ENCODE measurements at places on chromosomes 1 and 21.

DNA sequence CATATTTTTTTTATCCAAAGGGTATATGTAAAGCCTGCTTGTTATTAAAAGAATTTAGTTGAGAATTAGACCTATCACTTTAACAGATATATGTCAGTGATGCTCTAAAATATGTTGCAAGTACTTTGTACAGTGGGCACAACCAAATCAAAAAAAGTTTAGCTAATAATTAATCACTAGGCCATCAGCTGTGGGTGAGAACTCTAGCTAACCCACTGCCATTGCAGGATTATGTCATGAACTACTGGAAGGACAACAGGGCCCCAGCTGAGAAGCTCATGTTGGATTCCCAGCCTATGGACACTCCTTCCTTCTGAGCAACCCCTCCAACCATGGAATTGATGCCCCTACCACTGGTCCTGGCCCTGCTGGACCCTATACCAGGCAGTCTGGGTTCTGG is 6.8 kb upstream of the CHIA start:
- DNase-seq, result no peak

DNA sequence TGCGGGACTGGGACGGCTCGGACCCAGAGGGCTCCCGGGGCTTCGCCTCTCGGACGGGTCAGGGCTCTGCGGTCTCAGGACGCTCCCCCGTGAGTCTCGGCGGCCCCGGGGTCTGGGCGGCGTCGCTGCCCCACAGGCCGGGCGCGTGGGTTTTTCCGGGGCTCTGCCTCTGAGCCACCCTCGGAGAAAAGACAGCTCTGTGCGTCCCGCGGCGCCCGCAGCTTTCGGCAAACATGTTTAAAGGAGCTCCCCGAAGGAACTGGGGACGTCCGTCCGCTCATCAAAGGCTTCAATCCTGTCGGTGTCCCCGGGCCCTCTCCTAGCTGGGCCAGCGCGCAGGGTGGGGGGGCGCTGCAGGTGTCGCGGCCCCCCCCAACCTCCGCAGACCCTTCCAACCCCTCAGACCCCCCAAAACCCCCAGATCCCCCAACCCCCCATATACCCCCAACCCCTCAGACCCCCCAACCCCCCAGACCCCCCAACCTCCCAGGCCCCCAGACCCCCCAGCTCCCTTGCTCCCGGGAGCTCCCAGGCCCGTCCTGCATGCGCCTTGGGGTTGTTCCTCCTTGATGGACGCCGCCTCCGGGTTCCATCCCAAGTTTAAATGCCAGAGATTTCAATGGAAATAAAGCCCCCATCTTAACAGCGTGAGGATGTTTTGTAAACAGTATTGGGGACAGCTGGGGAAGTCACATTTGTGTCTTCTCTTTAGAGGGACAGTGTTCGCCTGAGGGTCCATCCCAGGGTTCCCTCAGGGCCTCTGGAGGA is 996 bp upstream of the C1orf159 start:
- no peak for DNase-seq

DNA sequence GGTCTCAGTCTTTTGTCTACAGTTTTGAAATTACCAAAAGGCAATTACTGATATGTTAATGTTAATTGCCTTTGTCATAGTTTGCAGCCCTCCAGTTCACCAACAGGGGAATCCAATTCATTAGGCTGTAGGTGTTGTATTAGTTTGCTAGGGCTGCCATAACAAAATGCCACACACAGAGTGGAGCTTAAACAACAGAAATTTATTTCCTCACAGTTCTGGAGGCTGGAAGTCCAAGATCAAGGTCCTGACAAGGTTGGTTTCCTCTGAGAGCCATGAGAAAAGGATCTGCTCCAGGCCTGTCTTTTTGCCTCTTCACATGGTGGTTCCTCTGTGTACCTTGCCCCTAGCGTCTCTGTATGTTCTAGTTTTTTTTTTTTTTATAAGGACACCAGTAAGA is 1.3 kb downstream of the RTCA start:
- no peak for DNase-seq

GRCh38 chr21:29208044-29208681 is 77.7 kb downstream of the MAP3K7CL start:
- no peak for DNase-seq

DNA sequence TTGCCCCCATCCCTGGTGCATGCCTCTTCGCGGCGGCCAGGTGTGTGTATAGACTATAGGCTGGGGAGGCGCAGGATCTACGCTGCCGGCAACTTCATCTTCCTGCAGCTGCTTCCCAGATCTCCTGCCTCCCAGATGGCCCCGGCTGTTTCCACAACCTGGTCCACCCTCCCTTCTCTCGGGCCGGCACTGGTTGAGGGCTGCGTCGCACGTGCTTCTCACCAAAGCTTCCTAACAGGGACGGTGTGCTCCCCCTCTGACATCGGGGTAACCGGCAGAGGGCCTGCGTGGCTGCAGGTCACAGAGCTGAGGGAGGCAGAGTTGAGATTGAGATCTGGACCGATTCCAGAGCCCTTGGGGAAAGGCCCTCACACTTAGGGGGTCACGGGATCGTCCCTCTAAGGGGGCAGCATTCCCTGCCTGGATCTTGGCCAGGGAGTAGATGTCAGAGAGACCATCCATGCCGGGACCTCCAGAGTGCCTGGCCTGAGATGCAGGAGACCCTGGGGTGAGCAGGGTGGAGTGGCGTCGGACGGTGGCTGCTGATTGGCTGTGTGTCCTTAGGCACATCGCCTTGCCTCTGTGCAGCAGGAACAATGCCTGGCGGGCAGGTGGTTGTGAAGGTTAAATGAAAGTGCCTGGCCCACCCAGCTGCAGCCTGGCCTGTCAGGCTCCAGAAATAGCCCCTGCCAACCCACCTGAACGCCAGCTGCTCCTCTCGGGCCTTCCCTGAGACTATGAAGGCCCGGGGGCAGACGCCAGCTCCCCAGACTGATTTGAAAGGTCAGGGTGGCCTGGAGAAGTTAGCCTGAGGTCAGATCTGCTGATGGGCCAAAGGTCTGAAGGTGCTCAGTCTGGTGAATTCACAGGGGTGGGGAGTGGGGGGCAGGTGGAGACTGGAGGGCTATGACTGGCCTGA is 6.1 kb upstream of the MASP2 start:
- no peak for DNase-seq

GRCh38 chr1:9197186-9198099 is 37.1 kb upstream of the H6PD start:
- DNase-seq, result no peak

GRCh38 chr1:184752656-184753055 is 2.0 kb downstream of the EDEM3 start:
- no peak for DNase-seq

DNA sequence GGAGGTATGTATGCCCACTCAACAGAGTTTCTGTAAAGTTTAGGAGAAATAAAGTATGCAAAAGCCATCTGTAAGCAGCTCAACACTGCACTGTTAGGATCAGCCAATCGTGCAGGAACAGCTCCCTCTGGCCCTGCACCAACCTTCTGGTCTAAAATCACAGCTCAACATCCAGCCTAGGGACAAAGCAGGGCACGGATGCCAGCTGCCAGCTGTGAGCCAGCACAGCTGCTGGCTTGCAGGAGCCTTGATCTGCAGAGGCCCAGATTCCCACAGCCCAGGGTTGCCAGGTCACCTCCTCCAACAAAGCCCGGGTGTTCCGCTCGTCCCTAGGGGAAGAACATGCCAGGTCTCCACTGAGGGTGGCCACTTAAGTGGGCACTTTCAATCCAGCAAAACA is 8.6 kb downstream of the ACOT7 start:
- no peak for DNase-seq

DNA sequence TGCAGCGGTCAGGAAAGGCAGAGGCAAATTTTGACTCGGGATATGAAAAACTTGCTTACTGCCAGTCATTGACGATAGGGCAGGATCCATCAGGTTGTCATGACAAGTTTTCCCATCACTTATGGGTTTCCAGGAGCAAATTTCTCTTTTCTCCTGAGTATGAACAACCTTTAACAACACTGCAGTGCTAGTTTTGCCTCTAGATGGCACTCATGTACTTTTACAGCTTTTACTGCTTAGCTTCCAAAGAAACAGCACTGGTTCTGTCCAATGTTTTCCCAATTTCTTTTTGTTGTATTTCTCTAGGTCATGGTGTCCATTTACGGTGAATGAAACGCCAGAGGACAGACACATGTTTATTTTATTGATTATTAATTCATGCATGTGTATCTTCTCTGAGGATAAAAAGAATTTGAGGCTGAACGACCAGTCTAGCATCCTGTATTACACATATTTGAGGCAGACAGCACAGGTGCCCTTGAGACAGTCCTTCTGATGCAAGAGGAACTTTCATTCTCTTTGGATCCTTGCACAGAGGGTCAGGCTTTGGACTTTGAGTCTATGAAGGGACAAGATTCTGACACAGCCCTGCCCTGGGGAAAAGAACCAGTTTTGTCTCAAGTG is 112.3 kb upstream of the TRABD2B start:
- DNase-seq, result no peak

DNA sequence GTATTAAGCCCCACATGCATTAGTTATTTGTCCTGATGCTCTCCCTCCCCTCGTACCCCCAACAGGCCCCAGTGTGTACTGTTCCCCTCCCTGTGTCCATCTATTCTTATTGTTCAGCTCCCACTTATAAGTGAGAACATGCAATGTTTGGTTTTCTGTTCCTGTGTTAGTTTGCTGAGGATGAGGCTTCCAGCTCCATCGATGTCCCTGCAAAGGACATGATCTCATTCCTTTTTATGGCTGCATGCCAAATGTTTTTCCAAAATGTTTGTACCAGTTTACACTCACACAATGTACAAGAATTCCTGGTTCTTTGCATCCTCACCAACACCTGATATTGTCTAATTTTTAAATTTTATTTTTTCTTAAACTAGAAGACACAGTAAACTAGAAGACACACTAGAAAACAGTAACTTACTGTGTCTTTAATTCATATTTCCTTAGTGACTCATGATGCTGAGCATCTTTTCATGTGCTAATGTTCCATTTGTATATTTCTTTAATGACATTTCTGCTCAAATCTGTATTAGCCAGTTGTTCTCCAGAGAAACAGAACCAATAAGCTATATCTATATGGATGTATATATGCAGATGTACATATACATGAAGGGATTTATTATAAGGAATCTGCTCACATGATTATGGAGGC is 19.4 kb upstream of the USP1 start:
- DNase-seq, result no peak

DNA sequence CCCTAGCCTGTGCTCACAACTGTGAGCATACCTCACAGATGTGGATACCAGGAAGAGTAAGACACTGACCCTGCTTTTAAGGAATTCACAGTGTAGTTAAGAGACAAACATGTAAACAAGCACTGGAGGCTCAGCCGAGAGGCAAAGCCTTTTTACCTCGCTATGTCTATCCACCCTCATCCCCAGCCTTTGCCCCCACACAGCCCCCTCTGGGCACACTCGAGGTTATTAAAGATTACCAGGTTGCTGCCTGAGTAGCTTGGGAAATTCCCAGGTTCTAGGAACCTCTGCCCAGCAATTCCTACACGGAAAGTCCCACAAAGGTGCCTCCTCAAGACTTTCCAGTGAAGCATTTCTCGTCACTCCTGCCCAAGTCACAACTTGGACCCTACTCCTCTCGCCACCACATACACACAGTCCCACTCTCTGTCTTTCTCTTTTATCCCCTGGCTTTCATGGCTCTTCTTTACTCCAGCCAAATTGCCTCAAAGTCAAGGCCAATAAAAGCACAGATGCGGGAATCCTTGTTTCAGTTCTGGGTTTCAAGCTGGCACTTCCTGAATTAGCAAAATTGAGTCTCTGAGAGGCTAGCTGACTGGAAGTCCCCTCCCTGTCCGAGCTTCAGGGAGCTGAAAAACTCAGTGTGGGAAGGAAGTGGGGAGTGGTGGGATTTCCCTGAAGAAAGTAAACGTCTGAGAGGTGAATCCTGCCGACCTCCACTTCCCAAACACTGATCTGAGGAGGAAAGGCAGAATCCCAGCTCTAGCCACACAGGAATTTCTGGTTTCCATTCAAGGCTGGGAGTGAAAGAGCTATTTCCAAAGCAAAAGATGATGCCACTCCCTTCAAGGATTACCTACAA is 7.6 kb downstream of the DENND2D start:
- DNase-seq, result no peak

- no peak for DNase-seq
These were observed 25.5 kb downstream of the EVI5 start for GRCh38 chr1:92759361-92759760.

- no peak for DNase-seq
These were observed 66.0 kb upstream of the SCYL3 start for GRCh38 chr1:169959686-169960085.

DNA sequence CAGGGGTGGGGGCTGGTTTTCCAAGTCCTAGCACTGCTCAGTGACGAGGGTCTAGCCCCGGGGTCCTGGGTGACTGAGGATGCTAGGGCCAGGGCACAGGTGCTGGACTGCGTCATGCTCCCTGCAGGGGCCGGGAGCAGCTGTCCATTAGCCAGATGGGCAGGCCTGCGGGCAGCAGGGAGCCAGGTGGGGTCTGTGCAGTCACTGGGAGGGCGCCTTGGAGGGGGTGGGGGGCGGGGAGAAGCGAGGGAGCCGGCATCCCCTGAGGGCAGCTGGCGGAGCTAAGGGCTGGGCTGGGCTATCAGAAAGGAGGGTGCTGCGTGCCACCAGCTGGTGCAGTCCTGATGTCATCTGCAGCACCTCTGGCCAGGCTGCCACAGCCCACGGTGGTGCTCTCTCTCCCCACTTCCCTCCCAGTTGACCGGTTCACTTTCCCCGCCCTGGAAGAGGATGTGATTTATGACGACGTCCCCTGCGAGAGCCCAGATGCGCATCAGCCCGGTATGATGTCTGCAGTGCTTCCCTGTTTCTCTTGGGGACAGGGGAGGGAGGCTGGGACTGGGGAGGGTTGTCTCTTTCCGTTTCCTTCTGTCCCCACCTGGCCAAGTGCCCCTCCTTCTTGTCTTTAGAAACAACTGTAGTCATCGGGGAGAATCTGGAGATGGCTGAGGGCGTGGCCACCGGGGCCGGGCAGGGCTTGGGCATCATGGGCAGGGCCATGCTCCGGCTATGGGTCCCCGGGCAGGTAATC is 63.8 kb downstream of the ARHGEF10L start:
- DNase-seq, result no peak

Data from spleen (tissue), 13 donors.